ENCODE measurements at places on chromosomes 2 and 18.

GRCh38 chr2:120571015-120571728, 164.5 kb upstream of the GLI2 start:
- DNase-seq, result no peak

GRCh38 chr2:99450199-99450598, 39.6 kb downstream of the REV1 start:
- DNase-seq, result no peak

DNA sequence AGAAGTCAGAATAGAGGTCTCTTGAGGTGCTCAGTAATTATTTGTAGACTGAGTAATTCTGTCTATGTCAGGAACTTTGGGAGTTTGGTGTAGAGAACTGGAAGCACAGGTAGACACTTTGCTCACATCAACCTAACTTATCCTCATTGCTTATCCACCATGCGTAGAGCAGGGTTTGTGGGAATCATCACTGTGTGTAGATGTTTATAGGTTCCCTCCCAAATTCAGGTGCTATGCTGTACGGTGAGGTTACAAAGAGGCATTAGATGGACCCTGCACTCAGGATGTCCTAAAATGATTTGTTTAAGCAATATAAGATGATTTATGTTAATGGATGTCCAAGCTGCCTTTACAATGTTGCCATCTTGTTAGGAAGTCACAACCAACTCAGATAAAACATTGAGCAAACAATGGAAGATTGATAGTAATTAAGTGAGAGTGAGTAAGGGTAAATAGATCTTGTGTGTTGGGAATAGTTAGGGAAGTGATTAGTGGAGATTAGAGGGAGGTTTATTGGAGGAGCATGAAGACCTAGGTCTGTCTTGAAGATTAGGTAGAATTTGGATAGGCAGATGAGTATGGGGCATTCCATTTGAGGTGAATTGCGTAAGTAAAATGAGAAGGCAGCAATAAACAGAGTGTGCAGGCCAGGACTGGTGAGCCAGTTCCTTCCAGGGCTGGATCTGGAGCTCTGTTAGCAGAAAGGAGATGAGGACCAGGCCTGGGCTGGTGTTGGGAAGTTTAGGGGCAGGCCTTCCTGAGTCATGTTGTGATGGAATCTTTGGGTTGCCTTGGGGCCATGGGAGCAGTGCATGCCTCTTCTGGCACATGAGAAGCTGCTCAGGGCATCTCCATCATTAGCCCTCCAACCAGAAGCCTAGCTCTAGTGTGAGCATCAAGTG, 12.1 kb downstream of the EPAS1 start:
- no peak for DNase-seq

GRCh38 chr2:189232759-189233406, 53.3 kb upstream of the COL5A2 start:
- no peak for DNase-seq

DNA sequence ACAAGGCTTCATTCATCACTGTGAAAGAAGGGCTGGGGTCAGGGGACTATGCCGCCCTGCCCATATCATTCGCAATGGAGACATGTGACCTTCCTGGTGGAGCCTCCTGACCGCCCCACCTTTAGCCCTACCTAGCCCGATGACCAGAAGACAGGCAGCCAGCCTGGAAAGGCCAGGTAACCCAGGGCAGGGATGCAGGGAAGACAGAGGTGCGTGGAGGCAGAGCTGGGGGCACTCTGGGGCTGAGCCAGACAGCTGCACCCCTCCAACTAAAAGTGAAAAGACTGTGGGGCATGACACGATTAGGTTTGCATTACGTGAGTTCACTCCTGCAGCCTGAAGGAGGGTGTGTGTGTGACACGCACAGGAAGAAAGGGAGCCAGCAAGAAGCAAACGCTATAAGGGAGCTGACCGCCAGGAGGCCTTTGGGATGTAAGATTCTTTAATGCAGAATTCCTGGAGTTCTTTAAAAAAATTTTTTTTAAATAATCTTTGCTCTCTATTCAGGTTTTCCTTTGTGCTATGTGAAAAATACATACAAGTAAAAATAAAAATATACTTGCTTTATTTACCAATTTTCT, 3.7 kb upstream of the HES6 start:
- DNase-seq, result no peak

GRCh38 chr2:221447310-221447709, 124.8 kb downstream of the EPHA4 start:
- DNase-seq, result no peak

- no peak for DNase-seq
Measured at GRCh38 chr2:65607662-65608305, 175.4 kb upstream of the SPRED2 start.

- DNase-seq, result no peak
Measured at GRCh38 chr2:171803757-171804156, 90.3 kb downstream of the SLC25A12 start.

DNA sequence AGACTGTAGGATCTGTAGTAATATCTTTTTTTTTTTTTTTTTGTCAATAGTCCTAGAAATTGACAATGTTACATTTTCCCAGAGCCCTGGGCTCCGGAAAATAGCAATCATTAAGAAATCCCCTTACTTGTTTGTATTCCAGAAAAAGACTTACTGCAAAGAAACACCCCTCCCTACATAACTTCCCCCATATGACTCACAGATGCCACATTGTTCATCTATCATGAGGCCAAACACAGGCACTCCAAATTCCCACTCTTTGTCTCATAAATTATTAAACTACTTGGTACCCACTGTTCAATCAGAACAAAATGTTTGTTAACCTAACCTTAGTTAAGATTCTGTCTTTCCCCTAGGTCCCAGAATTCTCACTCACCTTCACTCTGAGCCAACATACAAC, 53.5 kb downstream of the TEX51 start:
- no peak for DNase-seq

GRCh38 chr2:206837775-206838174, 72.4 kb downstream of the FASTKD2 start:
- no peak for DNase-seq
